CD4-positive, alpha-beta T cell treated with Interleukin-21 for 1 hour (primary cell): ENCODE measurements at places on chromosomes 12 and 14.

GRCh38 chr12:48021485-48022179, 17.4 kb upstream of the COL2A1 start:
- no peak for DNase-seq

DNA sequence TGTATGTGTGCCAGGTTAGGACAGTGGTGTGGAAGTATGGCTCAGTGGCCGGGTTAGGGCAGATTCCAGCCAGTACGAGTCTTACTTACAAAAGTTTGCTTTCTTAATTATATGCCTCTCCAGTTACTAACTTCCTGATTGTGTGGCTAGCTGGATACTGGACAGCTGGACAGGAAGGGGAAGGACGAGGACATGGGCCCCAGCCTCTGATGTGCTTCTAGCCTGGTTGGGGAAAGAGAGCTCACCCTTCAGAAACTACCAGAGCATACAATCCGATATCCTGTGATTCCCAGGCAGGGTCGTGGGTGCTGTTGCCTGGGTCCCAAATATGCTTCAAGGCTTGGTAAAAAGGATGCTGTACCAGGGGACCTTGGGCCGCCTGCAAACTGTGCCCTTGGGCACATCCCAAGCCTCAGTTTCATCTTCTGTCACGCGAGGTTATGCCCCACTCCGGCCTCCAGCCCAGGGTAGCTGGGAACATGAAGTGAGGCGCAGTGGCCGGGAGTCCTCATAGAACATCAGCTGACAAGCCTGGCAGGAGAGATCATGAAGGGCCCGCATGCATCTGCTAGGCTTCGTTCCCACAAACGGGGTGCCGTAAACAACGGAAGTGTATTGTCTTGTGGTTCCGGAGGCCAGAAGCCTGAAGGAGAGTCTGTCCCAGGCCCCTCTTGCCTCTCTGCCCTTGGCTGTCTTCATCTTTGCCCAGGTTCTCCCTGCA, 23.2 kb upstream of the RIN3 start:
- no peak for DNase-seq

GRCh38 chr12:110992909-110993308, 72.5 kb upstream of the MYL2 start:
- DNase-seq = no peak

- no peak for DNase-seq
Observed at GRCh38 chr14:101458741-101459550, 102.3 kb upstream of the DIO3 start.

DNA sequence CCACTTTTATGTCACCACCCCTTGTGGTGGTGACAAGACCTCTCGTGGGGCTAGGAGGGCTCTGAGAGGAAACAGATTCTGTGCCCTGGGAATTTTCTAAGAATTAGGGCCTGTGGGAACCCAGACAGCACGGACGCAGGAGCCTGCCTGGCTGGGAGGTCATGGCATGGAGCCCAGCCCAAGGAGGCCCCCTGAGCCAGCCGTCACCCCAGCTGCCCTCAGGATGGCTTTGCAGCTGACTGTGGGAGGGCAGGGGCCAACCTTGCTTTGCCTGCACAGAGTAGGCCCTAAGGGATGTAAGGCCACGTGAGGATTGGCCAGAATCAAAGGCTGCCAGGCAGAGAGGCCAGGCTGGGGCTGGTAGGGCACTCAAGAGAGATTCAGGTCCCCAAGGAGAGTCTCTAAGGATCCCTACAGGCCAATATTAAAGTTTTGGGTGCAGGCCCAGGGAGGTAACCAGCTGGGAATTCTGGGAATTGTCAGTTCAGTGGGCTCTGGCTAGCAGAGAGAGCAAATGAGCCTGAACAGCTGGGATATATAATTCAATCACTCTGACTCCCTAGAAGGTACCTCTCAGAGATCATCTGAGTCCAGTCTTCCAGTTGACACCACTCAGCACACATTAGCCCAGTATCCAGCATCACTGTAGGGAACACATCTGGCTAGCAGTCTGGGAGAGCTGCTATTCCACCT, 6.4 kb downstream of the LTBP2 start:
- DNase-seq = no peak

DNA sequence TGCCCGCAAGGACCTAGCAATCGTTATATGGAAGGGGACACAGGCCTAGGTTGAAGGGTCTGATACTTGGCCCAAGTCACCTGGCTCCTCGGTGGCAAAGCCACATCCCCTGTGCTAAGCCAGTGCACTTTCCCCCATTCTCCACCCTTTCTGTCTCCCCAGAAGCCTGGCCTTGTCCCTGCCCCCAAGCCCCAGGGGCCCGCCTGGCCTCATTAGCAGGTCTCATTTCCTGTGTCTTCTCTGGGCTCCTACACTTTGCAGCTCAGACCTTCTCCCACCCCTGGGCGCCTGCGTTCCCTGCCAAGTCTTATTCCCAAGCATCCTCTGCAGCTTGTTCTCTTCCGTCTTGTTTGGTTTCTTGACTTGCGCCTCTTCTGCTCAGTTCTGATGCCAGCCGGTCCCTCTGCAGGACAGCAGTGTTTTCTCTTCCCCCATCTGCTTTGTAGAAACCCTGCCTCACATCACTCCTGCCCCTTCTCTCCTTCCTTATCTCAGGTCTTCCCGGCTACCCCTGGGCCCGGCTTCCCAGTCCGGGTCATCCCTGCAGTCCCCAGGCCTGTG, 66.7 kb downstream of the SLC24A4 start:
- DNase-seq = no peak
